ENCODE measurements at places on chromosomes 7 and 10.

DNA sequence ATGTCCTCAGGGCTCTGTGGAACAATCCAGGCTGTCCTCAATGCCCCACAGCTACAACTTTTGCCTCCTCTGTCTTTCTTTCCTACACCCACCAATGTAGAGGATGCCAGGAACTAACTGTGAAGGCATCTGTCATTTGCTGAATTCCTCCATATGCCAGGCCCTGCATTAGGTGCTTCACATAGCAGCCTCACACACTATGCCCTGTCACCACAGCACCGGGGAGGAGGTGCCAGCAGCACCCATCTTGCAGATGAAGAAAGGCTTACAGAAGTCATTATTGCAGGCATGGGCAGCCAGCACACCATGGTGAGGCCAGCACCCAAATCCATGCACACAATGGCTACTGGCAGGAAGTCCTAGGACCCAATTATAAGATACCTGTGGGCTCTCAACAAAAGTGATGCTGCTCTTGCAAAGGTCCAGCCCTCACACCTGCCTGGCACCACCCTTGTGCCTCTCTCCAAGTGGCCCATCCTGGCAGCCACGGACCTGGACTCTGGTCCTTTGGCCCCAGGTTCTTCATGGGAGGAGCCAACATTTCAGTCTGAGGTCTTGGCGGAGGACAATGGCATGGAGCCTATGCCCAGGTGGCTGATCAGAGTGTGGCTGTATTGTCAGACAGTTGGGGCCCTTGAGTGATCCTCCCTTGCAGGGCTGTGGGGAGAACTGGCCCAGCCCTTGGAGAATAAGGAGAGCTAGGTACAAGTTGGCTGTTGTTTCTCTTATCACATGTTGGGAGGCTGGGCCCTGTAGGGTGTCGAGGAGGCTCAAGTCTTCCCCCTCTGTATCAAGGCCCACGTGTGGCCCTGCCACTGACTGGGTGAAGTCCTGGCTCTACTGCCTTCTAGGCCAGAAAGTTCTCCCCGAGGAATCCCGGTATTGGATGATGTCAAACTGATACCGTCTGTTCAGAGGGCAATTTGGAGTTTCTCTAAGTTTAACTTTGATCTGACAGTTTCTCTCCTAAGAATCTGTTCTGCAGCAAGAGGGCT is 14.4 kb upstream of the MYL7 start:
- DNase-seq = no peak

GRCh38 chr10:116769791-116770190 is 27.4 kb upstream of the HSPA12A start:
- DNase-seq = peak; percentile 91

GRCh38 chr10:106652279-106652678 is 512.2 kb downstream of the SORCS1 start:
- no peak for DNase-seq

DNA sequence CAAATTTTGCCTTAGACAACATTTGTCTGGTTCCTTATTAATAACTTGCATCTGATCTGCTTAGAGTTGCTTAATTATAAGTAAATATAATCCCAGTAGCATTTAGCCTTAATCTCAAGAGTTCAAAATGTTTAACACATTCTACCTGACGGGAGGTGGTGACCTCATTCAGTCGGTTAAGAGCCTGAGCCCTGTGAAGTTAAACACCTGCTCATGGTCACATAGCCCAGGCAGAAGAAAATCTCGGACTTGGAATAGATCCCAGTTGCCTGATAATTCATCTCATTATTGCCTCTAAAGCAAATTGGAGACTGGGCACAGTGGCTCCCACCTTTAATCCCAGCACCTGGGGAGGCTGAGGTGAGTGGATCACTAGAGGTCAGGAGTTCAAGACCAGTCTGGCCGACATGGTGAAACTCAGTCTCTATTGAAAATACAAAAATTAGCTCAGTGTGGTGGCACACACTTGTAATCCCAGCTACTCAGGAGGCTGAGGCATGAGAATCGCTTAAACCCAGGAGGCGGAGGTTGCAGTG is 18.6 kb upstream of the ASCC1 start:
- DNase-seq = no peak

All from fibroblast of mammary gland (primary cell).